AG04450 (cell line): ENCODE measurements at places on chromosomes 7 and 10. TPM values are rescaled to one million over a fixed set of nuclear protein-coding genes. Genes with fewer than 3 reads are reported as not detected.

The ADAP1 gene
- polyA plus RNA-seq: 0.87 and 0.89 TPM in 2 replicates

The MSMB gene
- not detected in 2 replicates for polyA plus RNA-seq

The DLG5 gene
- polyA plus RNA-seq: 16.3 and 21.9 TPM in 2 replicates

The CLRN3 gene
- not detected in 2 replicates for polyA plus RNA-seq

The GAD2 gene
- polyA plus RNA-seq: not detected in 2 replicates

The CYP3A4 gene
- polyA plus RNA-seq: not detected in 2 replicates

The TBXAS1 gene
- polyA plus RNA-seq: 51.3 and 53.2 TPM in 2 replicates

The CARD11 gene
- 1.2 TPM in 2 replicates for polyA plus RNA-seq

GRCh38 chr10:96261930-96262329 lies 9.4 kb downstream of the BLNK start:
- DNase-seq: no peak

GRCh38 chr10:59082249-59082648 lies 94.2 kb upstream of the PHYHIPL start:
- DNase-seq: no peak

DNA sequence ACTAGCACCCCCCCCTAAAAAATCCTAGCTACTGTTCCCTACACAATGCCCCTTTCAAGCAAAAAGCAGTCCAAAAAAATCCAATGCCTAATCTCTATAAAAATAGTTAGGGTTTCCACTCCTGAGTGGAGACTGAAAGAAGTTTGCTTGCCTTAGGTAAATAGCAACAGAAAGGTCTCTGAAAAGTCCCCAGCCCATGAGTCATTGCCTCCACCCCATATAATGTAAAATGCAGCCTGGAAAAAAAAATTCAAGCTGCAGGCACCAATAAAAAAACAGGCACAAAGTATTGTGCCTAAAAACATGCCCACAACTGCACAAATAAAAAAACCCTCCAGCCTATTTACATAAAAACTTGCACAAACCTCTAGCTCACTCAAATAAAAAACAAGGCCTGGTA lies 47.5 kb downstream of the ZNF680 start:
- no peak for DNase-seq

DNA sequence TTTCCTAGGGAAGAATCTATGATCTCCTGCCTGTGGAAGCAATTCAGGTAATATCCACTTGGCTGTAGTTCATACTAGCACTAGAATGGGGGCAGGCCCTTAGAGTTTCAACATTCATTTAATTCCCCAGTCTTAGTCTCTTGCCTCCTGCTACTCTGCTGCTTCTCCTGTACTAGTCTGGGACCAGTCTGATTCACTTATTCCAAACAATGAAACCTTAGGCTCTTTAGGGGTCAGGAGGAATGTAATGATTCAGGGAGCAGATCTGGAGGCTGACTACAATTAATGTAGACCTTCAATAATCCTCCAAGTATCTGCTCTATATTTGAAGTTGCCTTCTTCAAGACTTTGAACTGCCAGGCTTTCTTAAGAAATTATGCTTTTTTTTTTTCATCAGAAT lies 101.8 kb downstream of the GNAT3 start:
- no peak for DNase-seq

GRCh38 chr7:12257582-12257981 lies 46.5 kb downstream of the TMEM106B start:
- DNase-seq: no peak

DNA sequence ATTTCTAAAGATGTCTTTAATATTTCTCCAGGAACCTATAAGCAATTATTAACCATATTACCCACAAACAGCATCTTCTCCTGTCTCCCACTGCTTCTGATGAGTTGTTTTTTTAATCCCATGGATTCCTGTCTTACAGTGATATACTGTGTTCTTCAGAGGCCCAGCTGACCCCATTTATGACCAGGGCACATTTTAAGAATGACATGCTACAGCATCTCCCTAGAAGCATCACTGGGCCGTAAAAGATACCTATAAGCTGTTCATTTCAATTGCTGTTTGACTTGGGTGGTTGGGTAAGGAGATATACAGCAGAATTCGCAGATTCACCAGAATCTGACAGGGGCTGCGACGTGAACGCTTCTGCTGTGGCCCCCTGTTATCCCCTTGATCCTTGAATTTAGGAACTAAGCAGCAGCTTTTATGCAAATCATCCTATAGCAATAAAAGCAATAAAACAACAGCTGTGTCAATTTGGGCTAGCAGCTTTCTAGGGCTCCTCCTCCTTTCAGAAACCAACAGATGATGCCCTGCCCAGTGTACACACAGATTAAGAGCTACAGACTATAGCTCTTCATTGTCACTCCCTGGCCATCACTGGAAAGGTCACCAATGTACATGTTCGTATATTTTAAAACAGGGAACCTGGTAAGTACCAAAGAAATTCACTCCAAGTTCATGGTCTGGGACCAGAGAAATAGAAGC lies 86.8 kb downstream of the CPEB3 start:
- no peak for DNase-seq

GRCh38 chr7:148148456-148148855 lies 442.1 kb upstream of the C7orf33 start:
- DNase-seq: no peak

GRCh38 chr10:108787932-108788331 lies 1135.4 kb downstream of the XPNPEP1 start:
- no peak for DNase-seq

DNA sequence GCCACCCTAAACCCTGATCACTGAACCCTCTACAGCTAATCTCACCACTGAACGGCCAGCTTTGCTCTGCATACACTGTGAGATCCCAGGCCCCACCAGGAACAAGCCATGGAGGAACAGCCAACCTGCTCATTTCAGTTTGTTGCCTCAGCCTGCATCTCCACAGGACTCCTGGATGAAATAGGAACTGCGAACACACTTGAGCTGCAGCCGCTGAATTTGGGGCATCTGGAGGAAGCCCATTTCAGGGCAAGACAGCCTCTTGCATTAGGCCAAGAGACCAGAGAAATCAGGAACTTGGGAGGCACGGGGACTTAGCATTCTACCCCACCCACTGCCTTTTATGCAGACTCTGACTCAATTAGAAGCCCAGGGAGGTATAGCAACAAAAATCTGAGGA lies 14.5 kb upstream of the EGR2 start:
- no peak for DNase-seq

- no peak for DNase-seq
Measured at GRCh38 chr7:74202841-74203556, 6.8 kb upstream of the LAT2 start.

GRCh38 chr10:1267568-1267967 lies 211.4 kb downstream of the WDR37 start:
- no peak for DNase-seq

DNA sequence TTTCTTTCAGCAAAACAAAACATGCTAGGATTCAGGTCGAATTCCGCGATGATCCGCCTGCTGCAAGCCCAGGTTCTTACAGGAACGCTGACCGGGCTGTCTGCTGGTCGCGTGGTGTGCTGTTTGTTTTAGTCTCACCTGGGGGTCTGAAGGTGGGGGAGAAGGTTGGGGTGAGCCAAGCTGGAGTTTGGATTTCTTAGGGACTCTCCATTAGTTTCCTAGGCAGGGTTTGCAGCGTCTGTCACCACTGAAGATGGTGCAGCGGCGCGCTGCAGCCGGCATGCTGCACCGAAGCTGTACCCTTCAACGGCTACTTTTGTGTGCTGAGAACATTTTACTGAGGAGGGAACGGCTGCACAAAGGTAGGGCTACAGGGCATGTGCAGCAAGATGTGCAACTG lies 48.7 kb downstream of the GCC1 start:
- DNase-seq: no peak

- DNase-seq: no peak
Measured at GRCh38 chr10:271201-271600, 135.9 kb downstream of the ZMYND11 start.

DNA sequence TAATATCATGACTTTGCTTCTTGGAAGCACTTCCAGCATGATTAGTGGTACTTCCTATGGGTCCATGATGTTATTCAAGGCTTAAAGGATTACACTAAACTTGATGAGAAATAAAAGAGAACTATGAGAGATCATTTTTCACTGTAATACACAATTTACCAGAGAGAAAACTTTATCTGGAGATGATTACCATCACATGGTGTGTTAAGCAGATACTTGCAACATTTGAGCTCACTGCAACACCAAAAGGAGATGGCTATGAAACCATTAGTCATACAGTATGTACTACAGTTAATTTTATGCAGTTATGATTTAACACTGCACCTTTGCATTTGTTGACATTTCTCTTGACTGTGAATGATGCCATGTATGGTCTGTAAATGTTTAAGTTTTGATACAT lies 311.3 kb upstream of the AOAH start:
- DNase-seq: no peak

DNA sequence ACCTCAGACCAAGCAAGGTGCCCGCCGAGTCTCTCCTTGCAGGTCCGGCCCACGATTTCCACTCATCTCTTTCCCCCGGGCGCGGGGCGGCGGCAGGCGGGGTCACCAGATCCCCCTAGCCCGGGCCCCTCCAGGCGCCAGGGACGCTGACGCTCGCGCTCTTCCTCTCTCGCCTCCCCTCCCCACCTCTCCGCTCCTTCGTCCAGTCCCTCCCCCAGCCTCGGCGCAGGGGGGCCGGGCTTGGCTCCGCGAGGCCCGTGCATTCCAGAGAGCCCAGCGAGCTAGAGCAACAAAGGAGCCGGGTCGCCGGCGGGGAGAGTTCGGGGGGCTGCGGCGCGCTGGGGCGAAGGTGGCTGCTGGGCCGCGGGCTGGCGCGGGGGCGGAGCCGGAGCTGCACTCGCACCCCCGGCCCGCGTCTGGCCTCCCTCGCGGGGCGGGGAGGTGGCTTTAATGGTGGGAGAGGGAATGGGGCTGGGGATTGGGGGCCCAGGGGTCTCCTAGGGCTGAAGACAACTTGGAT lies at the start of gene SMO:
TSS of gene SMO (plus strand) at position 262 of the 520 bp plus-strand sequence. CDS start 519 bp downstream, outside the sequence.
- DNase-seq: no peak

DNA sequence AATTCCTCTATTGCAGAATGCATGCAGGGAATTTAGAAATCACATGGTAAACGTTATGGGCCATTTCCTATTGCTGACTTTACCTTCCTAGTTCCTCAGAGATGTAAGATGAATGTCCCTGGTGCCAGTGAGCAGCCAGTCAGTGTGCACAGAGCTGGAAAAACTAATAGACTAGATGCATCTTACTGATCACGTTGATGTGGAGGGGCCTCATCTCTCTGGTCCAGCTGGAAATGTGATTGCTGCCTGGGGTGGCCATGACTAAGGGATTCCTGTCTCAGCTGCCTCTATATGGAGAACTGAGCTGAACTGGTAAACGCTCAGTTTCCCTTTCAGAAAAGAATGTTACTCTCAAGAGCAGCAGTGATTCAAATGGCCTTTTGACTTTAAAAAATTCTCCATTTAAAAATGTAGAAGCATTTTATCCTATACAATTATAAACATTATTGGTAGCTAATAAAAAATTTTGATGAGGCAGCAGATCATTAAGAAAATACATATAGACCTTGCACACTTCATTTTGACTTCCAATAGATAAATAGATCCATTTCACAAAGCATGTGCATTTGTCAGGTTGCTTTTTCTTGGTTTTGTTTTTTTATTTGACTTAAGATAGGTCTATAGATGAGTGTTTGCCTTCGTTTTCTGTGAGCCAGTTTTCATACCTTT lies 80.5 kb upstream of the INSYN2A start:
- no peak for DNase-seq

- DNase-seq: no peak
Measured at GRCh38 chr7:55250313-55250712, 114.8 kb upstream of the LANCL2 start.

GRCh38 chr10:89615112-89615511 lies 29.9 kb downstream of the PANK1 start:
- no peak for DNase-seq

DNA sequence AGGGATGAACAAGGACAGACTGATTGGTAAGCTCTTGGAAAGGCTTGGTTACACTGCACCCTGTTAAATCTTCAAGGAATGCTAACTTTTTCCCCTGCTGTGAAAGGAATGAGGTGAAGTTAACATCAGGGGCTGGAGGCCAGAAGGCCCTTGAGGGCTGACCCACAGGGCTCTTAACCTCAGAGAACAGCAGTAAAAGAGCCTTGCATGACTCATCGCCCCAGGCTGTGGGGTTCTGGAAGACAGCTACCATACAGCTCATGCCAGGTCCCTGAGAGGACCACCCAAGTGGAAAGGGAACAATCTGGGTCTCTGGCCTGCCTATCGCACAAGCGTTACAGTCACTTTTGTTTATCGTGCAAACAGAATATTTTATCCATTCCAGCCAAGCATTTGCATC lies 54.4 kb downstream of the CYP2C9 start:
- DNase-seq: no peak
